ENCODE measurements at places on chromosomes 3 and 15.

- DNase-seq: no peak
Measured at GRCh38 chr15:36881516-36881915, 218.8 kb downstream of the MEIS2 start.

DNA sequence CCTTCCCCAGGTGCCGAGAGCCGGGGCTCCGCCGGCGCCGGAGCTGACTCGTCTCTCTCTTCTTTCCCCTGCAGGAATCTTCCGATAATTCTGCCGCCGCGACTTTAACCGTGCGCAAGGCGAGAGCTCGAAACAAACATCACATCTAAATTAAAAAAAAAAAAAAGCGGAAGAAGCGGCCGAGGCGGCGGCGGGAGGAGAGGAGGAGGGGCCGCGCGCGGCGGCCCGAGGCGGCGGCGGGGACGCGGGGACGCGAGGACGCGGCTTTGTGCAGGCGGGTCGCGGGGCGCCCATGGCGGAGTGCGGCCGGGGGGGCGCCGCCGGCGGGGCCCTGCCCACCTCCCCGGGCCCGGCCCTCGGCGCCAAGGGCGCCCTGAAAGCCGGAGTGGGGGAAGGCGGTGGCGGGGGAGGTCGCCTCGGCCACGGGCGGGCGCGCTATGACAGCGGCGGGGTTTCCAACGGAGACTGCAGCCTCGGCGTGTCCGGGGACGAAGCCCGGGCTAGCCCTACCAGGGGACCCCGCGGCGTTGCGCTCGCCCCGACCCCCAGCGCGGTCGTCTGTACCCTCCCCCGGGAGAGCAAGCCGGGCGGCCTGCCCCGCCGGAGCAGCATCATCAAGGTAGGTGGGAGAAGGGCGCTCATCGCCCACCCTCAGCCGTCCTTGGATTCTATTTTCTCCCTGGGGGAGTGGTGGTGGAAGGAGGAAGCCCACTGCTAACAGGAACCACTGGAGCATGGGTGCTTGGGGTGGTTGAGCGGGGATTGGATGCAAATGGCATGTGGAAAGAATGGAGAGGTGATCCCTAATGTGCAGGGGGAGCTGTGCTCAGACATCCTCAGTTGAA, at the start of gene PLCL2:
TSS of gene PLCL2 (plus strand) at position 208 of the 845 bp plus-strand sequence. CDS start at position 293, 85 bp downstream.
- DNase-seq: peak; percentile 90

GRCh38 chr3:39021465-39022285, 30.1 kb downstream of the SCN11A start:
- DNase-seq: no peak

DNA sequence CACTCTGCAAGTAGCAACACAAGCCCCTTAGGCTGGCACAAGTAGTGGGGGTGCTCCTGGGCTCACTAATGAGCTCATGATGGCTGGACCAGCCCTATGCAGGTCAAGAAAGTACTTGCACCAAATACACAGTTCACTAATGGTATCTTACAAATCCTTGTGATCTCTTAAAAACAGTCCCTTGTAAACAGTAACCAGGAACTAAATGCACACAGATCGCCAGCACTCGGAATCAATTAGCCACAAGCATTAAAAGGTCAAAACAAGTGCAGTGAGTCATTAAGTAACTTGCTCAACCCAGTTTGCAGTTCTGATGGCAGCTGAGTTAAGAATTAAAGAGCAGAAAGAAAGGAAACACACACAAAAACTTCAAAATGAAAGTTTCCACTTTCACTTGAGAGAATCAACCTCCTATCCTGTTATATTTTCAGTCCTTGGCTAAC, 43.2 kb downstream of the ARHGEF3 start:
- DNase-seq: peak; percentile 80

DNA sequence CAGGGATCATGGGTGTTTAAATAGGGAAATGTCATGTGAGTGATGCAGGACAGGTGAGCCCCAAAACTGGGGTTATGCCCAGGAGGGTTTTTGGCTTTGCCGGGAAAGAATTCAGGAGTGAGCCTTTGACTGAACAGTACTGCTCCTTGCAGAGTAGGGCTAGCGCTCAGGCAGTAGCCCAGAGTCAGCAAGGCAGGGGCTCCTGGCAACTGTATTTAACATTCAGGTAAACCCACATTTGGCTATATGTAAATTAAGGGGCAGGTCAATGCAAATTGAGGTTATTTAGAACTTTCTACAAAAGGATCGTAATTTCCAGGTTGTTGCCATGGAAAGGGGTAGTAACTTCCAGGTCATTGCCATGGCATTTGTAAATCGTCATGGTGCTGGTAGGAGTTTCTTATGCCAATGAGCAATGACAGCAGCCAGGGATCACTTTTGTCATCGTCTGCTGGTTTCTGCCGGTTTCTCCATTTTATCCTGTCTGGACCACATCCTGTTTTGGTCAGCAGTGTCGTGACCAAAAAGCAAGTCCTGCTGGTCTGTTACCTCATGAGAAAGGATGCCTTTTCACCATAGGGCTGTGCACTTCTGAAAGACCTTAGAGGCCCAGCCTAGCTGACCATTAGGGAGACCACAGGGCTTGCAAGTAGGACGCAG, 24.3 kb downstream of the MTHFS start:
- DNase-seq: peak; percentile 83

DNA sequence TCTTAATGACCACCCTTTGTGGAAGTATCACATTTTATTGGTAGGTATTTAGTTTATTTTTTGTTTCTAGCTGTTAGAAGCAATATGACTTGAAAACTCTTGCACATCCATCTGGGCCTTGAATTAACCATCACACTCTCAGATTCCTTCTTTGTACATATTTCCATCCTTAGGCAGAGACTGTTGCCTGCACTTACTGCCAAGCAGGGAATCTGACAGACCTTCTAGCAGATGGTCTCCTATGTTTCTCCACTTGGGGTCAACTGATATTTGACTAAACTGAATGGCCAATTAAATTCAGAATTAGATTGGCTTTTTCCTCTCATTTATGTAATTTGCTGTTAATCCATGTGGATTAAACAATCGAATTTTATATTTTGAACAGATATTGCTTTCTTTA, 324.9 kb upstream of the TGFBR2 start:
- DNase-seq: no peak

GRCh38 chr3:64884536-64884935, 196.7 kb upstream of the ADAMTS9 start:
- no peak for DNase-seq

- DNase-seq: no peak
Measured at GRCh38 chr15:62517541-62517940, 352.5 kb upstream of the C2CD4B start.

DNA sequence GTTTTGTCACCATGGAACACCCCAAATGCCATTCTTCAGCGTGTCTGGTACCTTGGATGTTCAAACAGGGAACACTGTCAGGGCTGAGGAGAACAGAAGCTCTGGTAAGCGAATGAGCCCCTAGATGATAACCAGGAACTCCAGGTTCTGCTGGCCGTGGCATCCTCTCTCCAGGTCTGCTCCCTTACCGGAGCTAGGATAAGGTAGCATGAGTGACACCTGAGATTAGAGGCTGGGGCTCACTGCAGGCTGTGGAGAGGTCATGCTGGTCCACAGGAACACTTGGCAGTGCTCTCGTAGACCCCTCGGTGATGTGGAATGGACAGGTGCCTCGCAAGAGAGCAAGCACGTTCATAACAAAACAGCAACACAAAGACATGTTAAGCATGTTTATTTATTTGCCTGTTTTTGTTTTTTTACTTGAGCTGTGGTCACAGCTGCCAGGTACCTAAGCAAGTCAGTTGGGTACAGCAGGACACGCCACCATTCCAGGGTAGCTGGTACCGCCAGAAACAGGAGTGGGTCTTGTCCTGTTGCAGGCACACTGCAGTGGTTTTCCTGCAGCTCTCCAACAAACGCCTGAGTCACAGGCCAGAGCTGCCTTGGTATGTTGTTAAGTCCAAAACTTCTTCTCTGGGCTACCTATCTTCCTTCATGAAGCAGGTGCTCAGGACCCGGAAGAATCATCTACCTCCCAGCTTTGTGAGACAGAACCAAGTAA, 4.6 kb downstream of the RBM15B start:
- DNase-seq: no peak

DNA sequence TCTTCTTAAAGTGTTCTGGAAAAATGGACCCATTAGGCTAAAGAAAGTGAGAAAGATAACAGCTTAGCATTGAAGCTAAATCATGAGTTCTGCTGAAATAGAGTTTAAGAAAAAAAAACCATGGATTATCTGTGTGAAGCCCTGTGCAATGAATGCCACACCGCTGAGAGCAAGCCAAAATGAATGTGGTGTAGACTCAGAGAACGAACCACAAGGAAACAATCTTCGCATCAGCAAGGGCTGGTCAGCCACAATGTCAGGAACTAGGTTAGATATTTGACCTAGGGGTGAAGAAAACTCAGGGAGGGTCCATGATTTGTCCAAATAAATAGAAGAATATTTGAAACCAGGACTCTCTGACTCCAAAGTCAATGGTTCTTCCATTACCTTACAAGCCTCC, 91.4 kb upstream of the MEX3B start:
- no peak for DNase-seq

DNA sequence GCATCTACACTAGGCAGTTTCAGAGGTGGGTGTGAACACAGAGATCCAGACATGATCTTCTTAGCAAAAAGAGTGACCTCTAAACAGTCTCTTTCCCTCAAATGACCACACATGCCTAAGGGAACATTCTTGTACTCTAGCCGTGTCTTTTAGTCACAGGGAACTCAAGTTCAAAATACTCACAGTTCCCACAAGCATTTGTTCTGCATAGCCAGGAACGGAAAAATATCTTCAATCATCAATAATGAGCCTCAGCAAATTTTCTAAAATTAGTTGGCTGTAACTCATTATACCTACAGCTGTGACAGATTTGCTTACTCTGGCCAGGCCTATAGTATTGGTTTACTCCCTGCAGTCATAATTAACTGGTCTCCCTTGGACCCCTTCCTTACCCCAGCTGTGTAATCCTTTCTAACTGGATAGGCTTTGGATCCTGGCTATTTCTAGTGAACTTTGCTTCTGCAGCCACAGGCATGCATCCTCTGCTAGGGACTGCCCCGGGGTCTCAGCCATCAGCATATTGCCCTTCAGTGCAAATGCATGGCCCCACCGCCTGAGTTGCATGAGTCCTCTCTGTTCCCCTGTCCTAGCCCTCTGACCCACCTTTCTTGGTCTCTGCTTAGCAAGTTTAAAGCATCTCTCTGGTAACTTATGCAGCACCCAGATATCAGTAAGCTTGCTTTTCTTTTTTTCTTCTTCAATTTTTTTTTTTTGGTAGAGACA, 56.0 kb upstream of the HACD2 start:
- no peak for DNase-seq

Measured in activated CD4-positive, alpha-beta T cell treated with anti-CD3 and anti-CD28 coated beads, Interleukin-2, amount 10 ng/mL, durations not matched to agents 24 days and 14 days (primary cell).